ENCODE measurements at places on chromosomes 5 and 9.

GRCh38 chr5:172452398-172453205 lies 1.7 kb downstream of the SH3PXD2B start:
- DNase-seq: no peak

DNA sequence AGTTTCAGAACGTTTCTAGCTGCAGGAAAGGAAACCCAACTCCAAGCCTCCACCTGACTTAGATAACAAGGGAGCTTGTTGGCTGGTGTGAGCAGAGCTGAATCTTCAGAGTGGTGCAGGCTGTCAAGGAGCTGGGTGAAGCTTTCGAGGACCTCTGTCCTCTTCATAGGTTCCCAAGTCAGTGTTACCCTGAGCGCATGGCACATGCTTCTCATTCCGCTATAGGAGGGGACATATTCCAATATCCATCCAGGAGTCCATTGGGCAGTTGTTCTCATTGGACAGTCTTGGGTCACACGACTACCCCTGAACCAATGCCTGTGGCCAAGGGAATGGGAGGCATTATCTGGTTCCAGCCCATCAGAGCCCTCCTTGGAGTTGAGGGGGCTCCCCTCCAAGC lies 50.3 kb downstream of the DUSP1 start:
- no peak for DNase-seq

- DNase-seq: peak; percentile 55
Observed at GRCh38 chr5:98214240-98215051, 559.0 kb upstream of the RGMB start.

GRCh38 chr5:66646570-66646969 lies 50.4 kb downstream of the MAST4 start:
- DNase-seq: no peak

- no peak for DNase-seq
Observed at GRCh38 chr5:88142886-88143692, 125.6 kb downstream of the TMEM161B start.

- DNase-seq: no peak
Observed at GRCh38 chr9:125963932-125964331, 216.8 kb downstream of the PBX3 start.

GRCh38 chr5:115296124-115297022 lies at the start of gene CCDC112:
Gene CCDC112, minus strand, starts transcription at chr5:115296654. Its CDS starts 111 bp downstream, at chr5:115296543.
- DNase-seq: peak; percentile 43

GRCh38 chr9:137136261-137136880 lies 2.6 kb upstream of the GRIN1 start:
- no peak for DNase-seq

DNA sequence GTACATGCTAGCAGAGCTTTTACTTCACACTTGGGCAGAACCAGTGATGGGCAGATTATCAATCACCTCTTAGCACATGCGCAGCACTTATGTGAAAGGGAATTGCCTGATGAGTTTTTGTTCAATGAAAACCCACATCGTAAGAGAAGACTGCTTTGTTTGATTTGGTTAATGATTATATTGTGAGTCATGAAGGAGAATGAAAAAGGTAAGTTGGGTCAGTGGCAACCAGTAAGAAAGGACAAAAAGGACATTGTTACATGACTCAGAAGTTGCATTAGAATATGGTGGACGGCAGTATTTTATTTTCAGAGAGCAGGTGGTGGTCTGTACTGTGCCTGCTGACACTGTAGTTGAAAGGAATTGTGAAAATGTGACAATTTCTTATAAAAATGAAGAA lies 127.4 kb downstream of the AOPEP start:
- DNase-seq: no peak

GRCh38 chr5:79508354-79508753 lies 5.6 kb downstream of the HOMER1 start:
- DNase-seq: no peak
